ENCODE measurements at places on chromosomes 16 and 17. TPM values are rescaled to one million over a fixed set of nuclear protein-coding genes. Genes with fewer than 3 reads are reported as not detected.

The CHRNE gene
- 2.0 TPM for total RNA-seq

The P3H4 gene
- total RNA-seq, result 6.2 TPM

The ABCA8 gene
- total RNA-seq, result 47.5 TPM

The SYNGR3 gene
- total RNA-seq, result 2.0 TPM

- H3K27me3 ChIP-seq, result no peaks in the 10 kb centered on the region
- no peak overlapping the region for H3K4me3 ChIP-seq
- no peaks in the 10 kb centered on the region for H3K36me3 ChIP-seq
- no peaks in the 10 kb centered on the region for H3K4me1 ChIP-seq
- no peak for DNase-seq
Measured at GRCh38 chr16:78473031-78473699, 373.7 kb downstream of the WWOX start.

GRCh38 chr17:73654241-73654640 lies 10.0 kb upstream of the SDK2 start:
- no peak overlapping the region for H3K4me3 ChIP-seq
- no peak for DNase-seq
- no peak overlapping the region for H3K27ac ChIP-seq
- H3K4me1 ChIP-seq, result no peaks in the 10 kb centered on the region

- H3K27ac ChIP-seq, result peak overlapping the region; percentile 76
- H3K27me3 ChIP-seq, result no peaks in the 10 kb centered on the region
- no peaks in the 10 kb centered on the region for H3K4me1 ChIP-seq
- no peaks in the 10 kb centered on the region for H3K36me3 ChIP-seq
Measured at GRCh38 chr17:50787106-50787505, 19.8 kb upstream of the ANKRD40CL start.

- H3K4me1 ChIP-seq, result peaks cover 10% of the 10 kb centered on the region
- H3K36me3 ChIP-seq, result no peaks in the 10 kb centered on the region
- peak overlapping the region; percentile 97 for H3K4me3 ChIP-seq
- no peaks in the 10 kb centered on the region for H3K27me3 ChIP-seq
Measured at GRCh38 chr16:67661101-67661761, 471 bp downstream of the PARD6A start.

- no peaks in the 10 kb centered on the region for H3K36me3 ChIP-seq
- no peaks in the 10 kb centered on the region for H3K4me1 ChIP-seq
- H3K4me3 ChIP-seq, result no peak overlapping the region
- DNase-seq, result no peak
Measured at GRCh38 chr17:6943406-6943805, 52.4 kb upstream of the ALOX12 start.

DNA sequence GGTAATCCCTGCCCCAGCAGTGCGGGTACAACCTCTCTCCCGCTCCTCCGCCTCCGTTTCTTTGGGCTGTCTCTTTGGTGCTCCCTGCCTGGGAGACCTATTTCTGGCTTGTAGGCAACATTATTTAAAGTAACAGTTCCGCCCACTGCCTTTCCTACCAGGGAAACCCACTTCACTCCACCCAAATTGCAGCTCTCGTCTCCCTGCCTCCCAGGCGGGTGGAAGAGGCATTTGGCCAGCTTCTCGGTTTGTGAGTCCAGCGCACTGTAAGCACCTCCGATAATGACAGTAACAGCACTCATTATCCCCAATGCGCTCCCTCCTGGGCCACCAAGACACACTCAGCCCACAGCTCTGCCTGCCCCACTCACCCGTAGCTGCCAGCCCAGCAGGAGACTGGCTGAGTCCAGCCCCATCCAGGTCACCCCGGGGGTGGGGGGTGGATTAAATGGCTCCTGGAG lies 165.1 kb upstream of the CDC42EP4 start:
- DNase-seq, result no peak
- H3K36me3 ChIP-seq, result no peaks in the 10 kb centered on the region
- peaks cover 10% of the 10 kb centered on the region for H3K27me3 ChIP-seq
- no peak overlapping the region for H3K27ac ChIP-seq
- H3K4me1 ChIP-seq, result no peaks in the 10 kb centered on the region
- no peak overlapping the region for H3K4me3 ChIP-seq

DNA sequence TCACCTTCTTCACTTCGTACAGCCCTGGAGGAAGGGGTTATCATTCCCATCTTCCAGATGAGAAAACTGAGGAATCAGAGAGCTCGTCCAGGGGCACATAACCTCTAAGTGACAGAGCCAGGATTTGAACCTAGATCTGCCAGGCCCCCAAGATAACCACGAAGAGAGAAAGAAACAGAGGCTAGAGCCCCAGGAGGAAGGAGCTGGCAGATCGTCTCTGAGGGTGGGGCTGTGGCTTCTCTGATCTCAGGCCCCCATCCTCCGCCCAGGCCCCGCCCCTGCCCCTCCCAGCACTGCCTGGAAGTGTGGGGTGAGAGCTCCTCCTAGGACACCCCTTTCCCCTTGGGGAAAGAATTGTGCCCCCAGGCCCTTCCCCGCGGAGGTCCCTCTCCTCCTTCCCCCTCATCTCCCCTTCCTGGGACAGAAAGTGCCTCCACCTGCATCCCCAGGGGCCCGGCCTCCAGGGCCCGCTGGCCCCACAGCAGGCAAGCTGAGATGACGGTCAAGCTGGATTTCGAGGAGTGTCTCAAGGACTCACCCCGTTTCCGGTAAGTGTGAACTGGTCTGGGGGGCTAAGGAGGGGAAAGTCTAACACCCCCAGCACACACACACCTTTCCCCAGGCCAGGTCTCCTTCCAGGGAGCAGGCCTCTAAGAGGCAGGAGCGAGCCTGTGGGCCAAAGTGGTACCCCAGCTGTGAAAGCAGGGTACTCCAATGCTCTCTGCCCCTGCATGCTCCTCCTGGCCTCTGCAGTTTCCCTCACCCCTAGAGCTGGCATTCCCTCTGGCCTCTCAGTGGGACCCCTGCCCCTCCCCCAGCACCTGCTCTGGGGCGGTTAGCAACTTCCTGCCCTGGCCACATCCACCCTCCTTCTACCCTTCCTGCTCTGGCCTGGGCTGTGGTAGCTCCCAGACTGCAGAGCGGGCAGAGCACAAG lies at the start of gene ACAP1:
Gene ACAP1, plus strand, starts transcription at position 290 of the 936 bp plus-strand sequence. Its CDS starts 206 bp downstream, at position 496.
- H3K27ac ChIP-seq, result no peak within 1 kb of the TSS
- DNase-seq, result no peak
- peaks cover 28% of the 10 kb centered on the region for H3K27me3 ChIP-seq
- H3K4me1 ChIP-seq, result no peaks in the 10 kb centered on the region

DNA sequence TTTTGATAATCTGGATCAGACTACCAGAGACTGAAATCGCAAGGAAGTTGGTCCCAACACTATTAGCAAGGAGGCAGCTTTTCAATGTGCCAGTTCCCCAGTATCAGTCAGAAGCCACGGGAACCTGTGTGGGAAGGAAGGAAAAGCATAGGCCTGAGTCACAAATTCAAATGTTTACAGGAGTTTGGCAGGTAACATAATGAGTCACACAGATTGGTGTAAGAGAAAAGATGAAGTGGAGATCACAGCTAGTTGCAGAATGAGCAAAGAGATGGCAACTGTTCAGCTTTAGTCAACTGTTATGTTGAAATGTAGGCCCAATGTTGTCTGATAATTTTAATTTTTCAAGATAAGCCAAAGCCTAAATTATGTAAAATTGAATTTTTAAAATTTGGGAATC lies 28.1 kb upstream of the ITGA2B start:
- H3K4me3 ChIP-seq, result no peak overlapping the region
- H3K27ac ChIP-seq, result no peak overlapping the region
- no peaks in the 10 kb centered on the region for H3K36me3 ChIP-seq
- no peaks in the 10 kb centered on the region for H3K27me3 ChIP-seq
- DNase-seq, result no peak
- no peaks in the 10 kb centered on the region for H3K4me1 ChIP-seq

All from breast epithelium (tissue), 4 donors.